ENCODE measurements at places on chromosomes 13 and 19.

GRCh38 chr19:57406516-57407123 is 4.3 kb upstream of the ZNF17 start:
- peak; percentile 41 for DNase-seq

DNA sequence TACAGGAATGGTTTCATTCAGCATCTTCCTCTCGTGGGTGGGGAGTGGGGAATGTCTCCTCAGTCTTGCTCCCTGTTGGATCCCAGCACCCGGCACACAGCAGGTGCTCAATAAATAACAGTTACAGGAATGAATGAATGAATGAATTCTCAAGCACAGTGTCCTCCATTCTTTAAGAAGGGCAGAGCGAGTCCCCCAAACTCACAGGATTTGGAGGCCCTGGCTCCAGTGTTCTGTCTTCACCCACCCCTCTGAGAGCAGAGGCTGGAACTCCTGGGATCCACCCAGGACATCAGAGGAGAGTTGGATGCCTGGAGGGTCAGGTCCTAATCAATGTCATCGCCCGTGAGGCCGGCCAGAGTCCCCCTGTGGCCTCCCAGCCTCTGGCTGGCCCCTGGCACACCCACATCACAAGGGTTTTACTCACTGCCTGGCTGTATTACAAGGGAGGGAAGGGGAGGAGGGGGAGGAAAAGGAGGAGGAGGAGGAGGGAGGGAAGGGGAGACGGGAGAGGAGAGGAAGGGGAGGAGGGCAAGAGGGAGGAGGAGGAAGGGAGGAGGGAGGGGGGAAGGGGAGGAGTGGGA is 8.7 kb upstream of the CREB3L3 start:
- no peak for DNase-seq

DNA sequence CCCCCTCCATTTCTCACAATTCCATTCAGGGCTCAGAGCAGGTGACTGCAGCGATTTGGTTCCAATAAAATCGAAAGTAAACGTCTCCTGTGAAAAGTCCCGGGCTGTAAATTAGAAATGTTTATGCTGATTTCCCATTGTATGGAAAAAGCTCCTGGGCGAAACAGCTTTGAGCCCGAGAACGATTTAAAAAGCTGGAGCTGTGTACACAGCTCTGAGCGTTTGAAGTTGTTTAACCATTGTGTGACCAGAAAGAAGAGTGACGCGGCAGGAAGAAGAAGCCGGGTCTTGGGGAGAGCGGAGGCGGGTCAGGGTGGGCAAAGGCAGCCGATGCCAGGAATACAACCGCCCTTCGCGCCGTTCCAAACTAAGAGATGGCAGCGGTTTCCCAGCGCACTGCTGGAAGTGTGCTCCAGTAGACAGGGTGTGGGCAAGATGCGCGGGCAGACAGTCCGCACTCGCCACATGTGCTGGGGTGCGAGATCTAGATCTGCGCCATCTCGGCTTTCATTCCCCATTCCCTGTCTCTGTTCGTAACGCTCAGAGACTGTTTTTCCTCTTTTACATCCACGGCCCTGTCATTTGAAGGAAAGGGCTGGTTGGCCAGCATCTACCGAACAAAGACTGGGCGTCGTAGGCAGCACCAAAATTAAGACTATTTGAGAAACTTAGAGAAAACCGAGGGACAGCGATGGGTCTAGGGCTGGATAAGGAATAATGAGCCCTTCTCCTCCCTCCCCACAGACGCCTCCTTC is 960 bp upstream of the GSX1 start:
- DNase-seq, result no peak

GRCh38 chr13:66809485-66809884 is 420.7 kb downstream of the PCDH9 start:
- no peak for DNase-seq

DNA sequence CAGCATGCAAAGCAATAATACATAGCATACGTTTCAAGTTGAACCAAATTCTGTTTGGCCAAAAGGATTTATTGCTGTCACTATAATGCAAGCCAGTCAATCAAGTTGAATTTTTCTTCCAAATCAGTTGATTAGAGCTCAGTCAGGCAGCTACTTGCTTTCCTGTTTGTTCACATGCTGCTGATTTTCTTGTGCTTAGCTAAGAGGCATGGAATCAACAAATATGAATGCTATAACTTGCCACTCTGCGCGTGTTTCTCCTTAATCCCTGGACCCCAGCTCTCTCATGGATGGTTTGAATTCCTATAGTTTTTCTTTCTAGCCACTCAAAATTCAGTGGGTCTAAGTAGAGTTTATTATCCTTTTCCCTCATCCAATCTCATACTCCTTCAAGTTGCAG is 311.3 kb downstream of the KLF5 start:
- DNase-seq, result no peak

- DNase-seq, result no peak
These were observed 9.2 kb upstream of the ZNF358 start for GRCh38 chr19:7506385-7507328.

- no peak for DNase-seq
These were observed 37.7 kb upstream of the MCF2L start for GRCh38 chr13:112931028-112931934.

GRCh38 chr19:57867868-57868492 is 18.3 kb downstream of the ZNF587 start:
- DNase-seq, result no peak

GRCh38 chr19:44641501-44642265 is 2.0 kb upstream of the PVR start:
- DNase-seq, result no peak

- no peak for DNase-seq
These were observed 46.3 kb upstream of the ITM2B start for GRCh38 chr13:48186722-48187121.

- DNase-seq, result no peak
These were observed 111.6 kb downstream of the GGACT start for GRCh38 chr13:100476963-100477362.

- DNase-seq, result no peak
These were observed 5.8 kb upstream of the JUNB start for GRCh38 chr19:12785431-12786031.

DNA sequence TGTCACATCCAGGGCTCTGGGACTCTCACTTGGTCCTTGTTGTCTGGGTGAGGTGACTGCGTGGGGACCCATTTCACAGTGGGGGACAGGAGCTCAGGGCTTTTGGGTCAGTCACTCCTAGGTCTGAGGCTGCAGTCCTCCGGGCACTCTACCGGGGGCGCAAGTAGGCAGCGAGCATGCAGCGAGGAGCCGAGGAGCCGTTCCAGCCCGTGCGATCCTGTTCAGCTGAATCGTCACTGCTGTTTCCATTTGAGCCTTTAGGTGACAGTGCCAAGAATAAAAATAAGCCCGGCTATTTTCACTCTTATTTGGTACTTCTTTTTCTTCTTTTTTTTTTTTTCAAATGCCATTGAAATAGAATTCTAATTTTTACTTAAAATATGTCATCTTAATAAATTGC is 126.5 kb downstream of the ZNF536 start:
- DNase-seq, result no peak
